ENCODE measurements at places on chromosomes 3 and 15. TPM values are rescaled to one million over a fixed set of nuclear protein-coding genes. Genes with fewer than 3 reads are reported as not detected.

Gene MUC13
- not detected for total RNA-seq

Gene FGF7
- not detected for total RNA-seq

Gene LARP6
- 101 TPM for total RNA-seq

Gene ATP13A5
- total RNA-seq: not detected

Gene ALDH1A2
- total RNA-seq: 29.7 TPM

Gene PARP3
- 22.5 TPM for total RNA-seq

Gene SNX22
- 1.0 TPM for total RNA-seq

Gene EXD1
- total RNA-seq: not detected

Gene SYNM
- 3.9 TPM for total RNA-seq

Gene TMEM45A
- 10.5 TPM for total RNA-seq

Gene SNRPA1
- total RNA-seq: 21.7 TPM

Gene TEX9
- total RNA-seq: 8.8 TPM

Gene VEPH1
- 9.0 TPM for total RNA-seq

Gene FBXO22
- total RNA-seq: 25.1 TPM

Gene LRRC34
- 4.1 TPM for total RNA-seq

Gene IQCF5
- not detected for total RNA-seq

Gene CA12
- total RNA-seq: 4.3 TPM
